AG09309 (cell line): ENCODE measurements at places on chromosomes 7 and 10.

GRCh38 chr7:142714375-142714774 lies 34.9 kb upstream of the PRSS1 start:
- no peak for DNase-seq

DNA sequence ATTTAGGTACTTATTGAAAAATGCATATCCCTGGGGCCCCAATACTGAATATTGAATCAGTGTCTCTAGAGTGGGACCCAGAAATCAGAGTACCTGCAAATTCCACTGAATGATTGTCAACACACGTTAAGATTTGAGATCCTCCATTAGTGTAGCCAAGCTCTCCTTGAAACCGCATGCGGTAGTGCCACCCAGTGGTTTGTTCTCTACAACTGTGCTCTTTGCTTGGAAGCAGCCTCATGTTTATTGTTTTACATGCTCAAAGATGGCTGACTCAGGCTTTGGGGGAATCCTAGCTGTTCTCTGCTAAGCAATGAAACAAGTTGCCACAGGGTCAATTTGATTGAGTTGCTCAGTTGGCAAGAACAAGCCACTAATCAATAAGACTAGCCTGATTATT lies 340.2 kb upstream of the CELF2 start:
- DNase-seq, result no peak

GRCh38 chr10:34612446-34612845 lies 202.7 kb downstream of the PARD3 start:
- no peak for DNase-seq

- no peak for DNase-seq
These were observed 53.5 kb upstream of the SVIL start for GRCh38 chr10:29688230-29688661.

DNA sequence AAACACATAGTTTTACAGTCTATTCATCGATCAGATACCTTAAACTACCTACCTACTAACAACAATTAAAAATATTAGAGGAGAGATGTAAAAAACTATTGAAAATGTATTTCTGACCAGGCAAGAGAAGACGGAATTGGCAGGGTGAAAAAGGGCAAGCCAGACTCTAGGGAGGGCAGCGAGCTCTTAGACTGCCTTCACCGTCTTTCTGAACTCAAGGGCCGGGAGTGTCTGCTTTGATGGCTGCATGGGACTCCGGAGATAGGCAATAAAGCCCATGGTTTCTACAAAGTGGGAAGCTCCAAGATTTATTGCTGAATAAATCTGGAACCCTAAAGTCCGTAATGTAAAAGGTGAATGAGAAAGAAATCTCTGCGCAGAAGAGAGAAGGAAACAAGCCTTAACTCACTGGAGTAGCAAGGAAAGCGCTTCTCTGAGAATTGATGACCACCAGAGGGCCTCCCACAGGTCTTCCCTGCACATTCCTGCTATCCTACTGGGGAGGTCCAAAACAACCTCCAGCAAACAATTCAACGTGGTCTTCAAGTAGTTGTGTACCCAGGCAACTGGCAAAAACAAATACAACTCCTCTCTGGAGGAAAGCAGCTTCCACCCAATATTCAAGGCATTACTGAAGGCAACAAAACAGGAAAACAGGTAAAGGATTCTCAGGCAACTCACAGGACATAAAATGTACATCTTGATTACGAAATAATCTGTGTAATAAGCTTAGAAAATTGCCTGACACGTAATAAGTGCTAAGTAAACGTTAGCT lies 181.3 kb downstream of the SDK1 start:
- no peak for DNase-seq

- no peak for DNase-seq
These were observed 39.4 kb downstream of the PFKFB3 start for GRCh38 chr10:6242089-6242488.

DNA sequence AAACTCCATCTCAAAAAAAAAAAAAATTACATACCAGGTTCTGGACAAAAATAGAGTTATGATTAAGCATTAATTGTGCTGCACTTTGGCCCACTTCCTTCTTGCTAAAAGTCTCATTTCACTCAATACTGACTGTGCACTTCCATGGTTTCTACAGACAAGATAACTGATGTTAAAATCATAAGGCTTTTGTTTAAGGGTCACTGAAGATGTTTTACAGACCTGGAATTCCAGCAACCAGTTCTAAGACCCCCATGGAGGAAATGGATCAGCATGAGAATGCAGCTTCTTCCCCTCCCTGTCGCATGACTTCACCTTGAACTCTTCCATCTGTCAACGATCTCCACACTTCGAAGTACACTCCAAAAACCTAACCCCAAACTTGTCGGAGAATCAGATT lies 1191.8 kb upstream of the AUTS2 start:
- no peak for DNase-seq

GRCh38 chr7:6171532-6172223 lies 100.7 kb downstream of the CYTH3 start:
- DNase-seq, result no peak

DNA sequence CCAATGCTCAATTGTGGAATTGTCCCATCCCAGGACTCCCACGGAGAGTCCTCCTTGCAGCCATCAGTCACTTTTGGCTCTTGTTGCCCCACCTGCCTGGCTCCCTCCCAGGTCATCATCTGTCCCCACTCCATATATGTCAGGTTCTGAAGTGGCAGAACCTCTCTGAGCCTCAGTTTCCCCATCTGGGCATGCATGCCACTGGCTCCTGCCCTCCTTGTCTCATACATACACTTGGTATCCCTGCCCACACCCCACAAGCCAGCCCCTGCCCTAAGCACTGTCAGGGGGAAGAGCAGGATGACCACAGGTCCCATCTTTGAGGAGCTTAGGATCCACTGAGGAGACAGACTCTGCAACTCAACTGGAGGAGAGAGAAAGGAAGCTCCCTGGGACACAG lies 156.9 kb downstream of the GRID1 start:
- no peak for DNase-seq

DNA sequence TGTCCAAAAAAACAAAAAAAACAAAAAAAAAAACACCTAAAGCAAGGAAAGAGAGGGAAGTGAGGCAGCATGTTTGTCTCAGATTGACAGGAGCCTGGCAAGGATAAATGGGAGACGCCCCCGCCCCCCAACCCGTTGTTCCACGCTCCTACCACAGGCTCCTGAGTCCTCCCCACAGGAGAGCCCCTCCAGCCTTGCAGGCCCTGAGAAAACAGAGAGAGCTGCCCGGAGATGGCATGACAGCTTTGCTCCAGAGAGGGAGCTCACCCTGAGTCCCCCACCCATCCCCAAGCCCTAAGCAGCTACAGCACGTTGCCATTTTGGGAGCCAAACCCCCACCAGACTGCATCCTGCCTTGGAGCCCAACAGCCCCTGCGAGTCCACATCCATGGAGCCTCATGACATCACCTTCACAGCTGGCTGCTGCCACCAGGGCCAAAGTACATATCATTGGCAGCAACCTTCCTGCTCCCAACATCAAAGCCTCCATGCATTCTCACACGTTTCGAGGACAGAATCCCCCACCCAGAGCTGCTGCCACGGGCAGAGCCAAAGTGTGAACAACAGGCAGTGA lies 1283.3 kb downstream of the TYW1 start:
- DNase-seq, result no peak

DNA sequence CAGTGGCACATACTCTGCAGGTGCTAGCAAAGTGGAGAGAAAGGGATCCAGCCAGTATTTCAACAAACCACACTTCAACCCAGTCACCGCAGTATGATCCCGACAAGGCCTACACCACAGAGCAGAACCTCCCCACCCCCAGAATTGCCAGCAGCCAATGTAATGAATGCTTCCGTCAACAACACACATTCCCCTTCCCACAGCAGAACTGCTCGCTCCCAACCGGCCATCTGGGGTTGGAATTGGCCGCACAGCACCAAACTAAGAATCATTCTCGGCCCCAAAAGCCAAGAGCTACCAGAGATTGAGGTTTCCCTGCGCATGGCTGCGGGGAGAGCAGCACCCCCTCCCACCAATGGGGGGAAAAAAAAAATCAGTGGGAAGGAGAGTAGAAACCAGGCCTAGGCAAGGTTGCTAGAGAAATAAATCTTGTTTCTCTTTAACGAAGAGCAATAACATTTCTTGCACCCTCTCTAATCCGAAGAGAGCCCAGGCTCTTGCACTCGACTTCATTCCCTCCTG lies 1.1 kb downstream of the WASL start:
- peak; percentile 39 for DNase-seq

- no peak for DNase-seq
These were observed 223.2 kb downstream of the PRKG1 start for GRCh38 chr10:51297438-51297837.

- no peak for DNase-seq
These were observed 37.2 kb upstream of the ACSL5 start for GRCh38 chr10:112336556-112337201.

- DNase-seq, result no peak
These were observed 124.9 kb upstream of the NPVF start for GRCh38 chr7:25353196-25353595.

DNA sequence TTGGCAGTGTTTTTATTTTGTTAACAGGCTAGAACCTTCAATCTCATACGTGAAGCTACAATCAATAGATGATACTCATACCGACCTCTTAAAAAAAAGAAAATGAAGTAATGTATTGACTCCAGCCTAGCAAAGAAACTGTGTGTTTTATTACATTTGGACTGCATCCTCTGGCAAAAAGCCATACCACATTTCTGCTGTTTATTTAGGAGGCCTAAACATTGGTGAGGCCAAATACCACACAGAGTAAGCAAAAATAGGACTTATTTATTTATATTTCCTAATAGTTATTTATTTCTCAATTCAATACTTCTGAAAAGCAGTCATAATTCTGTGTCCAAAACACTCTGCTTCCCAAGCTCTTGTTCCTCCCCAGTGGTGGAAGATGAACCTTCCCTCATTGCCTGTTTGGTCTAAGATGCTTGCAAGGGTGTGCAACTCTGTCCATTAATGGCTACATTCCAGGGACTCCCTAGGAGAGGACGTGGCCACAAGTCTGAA lies 398.8 kb upstream of the KLF6 start:
- DNase-seq, result no peak

DNA sequence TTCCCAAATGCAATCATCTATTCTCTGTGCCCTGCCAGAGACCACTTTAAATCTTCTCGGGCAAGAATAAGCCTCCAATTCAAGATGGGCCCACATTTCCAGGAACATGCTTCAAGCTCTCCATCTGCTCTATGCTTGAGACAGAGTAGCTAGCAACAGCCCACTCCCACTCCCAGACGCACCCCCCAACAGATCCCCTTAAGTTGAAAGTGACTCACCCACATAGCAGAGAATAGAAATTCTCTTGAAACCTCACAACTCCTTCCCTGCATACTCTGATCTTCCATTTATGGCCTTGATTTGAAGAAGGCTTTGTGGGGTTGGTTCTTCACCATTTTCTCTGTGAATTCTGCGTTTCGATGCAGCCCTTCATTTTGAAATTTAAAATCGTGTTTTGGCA lies 604.0 kb downstream of the INHBA start:
- no peak for DNase-seq

DNA sequence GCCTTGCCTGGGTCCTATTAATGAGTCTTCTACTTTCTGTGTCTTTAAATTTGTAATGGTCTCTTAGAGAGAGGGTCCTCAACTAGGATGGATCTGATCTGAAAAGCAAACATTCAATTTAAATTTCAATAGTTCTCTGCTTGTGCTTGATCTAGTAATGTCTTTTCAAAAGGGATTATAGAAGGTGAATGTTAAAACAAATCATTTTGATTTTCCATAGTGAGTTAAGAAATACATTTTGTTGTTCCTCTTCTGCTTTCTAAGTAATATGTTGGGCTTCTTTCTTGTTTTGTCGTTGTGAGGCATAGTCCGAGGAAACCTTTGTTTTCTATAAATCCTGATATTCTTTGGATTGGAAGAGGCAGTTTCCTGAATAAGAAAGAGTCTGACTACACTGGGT lies 18.8 kb downstream of the NRF1 start:
- no peak for DNase-seq

GRCh38 chr7:22732556-22733126 lies 5.6 kb downstream of the IL6 start:
- no peak for DNase-seq

DNA sequence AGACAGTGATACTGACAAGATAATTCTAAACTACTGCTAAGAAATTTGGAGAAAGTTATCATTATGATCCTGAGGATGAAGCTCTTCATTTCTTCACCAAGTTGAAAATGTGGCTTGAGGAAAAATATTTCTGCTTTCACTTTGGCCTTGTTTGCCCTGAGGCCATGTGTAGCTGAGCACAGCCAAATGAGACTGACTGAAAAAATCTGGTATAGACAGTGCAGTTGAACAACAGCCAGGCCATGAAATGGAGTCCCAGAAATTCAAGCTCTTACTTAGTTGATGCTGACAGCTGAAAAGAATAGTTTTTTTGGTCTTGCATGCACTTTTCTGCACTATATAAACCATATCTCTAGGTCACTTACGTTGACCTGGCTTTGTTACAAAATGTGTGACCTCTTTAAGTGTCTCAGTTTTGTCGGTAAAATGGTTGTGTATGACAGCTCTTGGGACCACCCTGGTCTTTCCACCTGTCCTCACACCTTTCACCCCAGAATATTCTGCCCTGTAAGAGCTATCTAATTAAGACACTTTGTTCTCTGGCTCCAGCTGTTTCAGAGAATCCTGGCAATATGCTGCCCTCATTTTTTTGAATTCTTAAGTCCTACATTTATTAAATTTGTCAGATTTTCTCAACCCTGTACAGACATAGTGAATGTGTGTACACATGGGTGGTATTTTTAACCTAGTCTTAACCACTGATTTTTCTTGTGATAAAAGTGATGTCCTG lies 91.3 kb downstream of the CD36 start:
- peak; percentile 59 for DNase-seq

- no peak for DNase-seq
These were observed 258.6 kb downstream of the GLRX3 start for GRCh38 chr10:130394832-130395231.

DNA sequence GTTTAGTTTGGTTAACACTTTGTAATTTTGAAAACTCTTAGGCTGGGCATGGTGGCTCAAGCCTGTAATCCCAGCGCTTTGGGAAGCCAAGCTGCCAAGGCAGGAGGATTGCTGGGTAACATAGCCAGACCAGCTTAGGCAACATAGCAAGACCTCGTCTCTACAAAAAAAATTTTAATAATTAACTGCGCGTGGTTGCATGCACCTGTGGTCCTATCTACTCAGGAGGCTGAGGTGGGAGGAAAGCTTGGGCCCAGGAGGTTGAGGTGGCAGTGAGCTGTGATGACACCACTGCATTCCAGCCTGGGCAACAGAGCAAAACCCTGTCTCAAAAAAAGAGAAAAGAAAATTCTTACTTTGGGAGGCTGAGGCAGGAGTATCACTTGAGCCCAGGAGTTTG lies 18.2 kb downstream of the MYOZ1 start:
- DNase-seq, result no peak
